Right ventricle myocardium superior (tissue), 1 donor: ENCODE measurements at places on chromosomes 11 and 22. TPM values are rescaled to one million over a fixed set of nuclear protein-coding genes. Genes with fewer than 3 reads are reported as not detected.
A peak's percentile ranks its signal among the peaks of the same experiment; 100 is the strongest.

DNA sequence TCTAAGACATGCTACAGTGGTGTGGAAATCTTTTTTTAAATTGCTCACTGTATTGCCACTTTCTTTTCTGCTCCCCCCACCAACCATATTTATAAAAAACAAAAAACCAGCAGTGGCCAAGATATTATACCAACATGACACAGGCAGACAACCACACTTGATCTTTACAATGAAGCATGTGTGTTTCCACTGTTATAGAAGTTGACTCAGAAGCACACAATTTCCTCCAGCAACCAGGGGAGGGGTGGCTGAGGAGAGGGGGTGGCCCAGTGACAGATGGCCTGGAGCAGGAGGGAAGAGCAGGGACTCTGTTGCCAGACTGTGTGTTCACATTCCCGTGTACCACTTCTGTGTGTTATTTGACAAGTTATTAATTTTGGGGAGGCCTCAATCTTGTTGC is 14.8 kb downstream of the CD59 start:
- DNase-seq = no peak

DNA sequence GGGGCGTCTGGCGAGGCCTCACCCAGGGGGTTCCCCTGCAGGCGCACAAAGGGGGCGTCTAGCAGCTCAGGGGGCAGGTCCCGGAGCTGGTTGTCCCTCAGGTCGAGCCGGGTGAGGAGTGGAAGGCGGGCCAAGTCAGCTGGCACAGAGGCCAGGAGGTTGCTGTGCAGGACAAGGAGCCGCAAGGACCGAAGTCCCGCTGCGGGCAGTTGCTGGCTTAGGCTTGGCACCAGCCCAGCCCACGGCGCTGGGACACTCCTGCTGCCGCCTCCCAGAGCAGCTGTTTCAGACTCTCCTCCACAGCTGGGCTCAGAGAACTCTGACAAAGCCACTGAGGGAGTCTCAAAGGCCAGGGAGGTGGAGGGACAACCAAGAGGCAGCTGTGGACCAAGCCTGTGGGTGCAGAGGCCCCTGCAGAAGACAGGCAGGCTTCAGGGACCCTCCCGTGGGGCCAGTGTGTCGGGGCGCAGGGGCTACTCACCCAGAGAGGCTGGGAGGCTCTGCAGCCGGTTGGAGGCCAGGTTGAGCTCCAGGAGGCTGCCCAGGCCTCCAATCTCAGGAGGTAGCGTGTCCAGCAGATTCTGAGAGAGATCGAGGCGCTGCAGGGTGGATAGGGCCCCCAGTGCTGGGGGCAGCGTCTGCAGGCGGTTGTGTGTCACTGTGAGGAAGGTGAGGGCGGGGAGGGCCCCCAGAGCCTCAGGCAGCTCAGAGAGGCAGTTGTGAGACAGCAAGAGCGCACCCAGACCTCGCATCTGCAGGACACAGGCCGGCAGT is 2.2 kb downstream of the PIDD1 start:
- DNase-seq = no peak

DNA sequence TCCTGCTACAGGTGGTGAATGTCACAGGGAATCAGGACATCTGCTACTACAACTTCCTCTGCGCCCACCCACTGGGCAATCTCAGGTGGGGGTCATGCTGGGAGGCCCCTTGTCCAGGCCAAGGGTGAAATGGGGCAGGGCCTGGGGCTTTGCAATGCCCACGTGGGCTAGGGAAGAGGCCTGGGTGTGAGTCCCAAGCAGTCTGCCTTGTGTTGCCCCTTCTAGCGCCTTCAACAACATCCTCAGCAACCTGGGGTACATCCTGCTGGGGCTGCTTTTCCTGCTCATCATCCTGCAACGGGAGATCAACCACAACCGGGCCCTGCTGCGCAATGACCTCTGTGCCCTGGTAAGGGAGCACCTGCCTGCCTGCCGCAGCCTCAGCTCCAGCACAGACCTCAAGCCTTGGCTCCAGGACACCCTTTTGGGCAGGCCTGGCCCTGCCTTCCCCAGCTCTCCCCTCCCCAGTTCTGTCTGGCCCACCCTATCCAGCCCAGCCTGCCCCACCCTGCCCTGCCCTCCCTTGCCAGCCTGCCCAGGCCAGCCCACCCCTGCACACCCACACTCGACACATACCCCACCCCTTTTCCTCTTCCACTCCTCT is 9.1 kb upstream of the TAGLN start:
- DNase-seq = no peak

- DNase-seq = no peak
Observed at GRCh38 chr11:48002561-48002960, 22.2 kb downstream of the PTPRJ start.

DNA sequence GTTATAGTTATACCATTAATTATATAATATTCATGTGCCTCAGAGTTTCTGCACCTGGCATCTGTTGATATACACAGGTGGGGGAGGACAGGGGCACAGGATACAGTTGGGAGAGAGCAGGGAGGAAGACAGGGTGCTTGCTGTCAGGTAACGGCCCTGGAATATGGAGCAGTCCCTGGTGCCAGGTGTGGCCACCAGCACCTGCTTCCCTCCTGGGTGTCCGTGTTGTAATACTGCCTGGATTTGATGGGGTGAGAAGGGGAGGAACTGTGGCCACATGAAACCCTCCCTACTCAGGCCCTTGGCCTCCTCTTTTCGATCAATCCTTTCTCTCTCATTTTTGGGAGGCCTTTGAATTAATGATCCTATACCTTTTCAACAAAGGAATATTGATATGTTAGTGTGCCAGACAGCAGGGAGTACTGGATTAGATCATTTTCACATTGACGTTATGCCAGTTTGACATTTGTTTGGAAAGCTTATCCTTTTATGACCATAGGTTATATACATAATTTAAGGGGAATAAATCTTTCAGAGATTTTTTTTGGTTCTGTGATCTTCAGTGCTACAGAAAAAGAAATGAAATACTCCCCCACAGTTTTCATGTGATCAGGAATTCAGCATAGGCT is 88.6 kb downstream of the TEAD1 start:
- no peak for DNase-seq

DNA sequence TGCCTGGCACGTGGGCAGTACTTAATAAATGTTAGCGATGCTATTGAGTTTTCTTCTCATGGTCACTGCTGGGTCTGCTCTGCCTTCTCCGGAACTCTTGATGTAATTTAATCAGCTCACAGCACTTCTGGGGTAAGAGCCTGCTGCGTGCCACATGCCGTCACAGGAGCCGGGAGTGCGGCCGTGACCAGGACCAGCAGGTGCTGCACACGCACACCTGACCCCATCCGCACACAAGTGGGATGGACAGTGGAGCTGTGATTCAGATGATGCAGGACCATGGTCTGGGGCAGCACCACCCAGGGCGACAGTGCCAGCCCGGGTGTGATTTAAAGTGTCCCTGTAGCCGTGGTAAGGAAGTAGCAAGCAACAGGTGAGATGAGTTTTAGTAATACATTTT is 61.2 kb downstream of the TBC1D22A start:
- no peak for DNase-seq

- DNase-seq = no peak
Observed at GRCh38 chr22:37459206-37459605, 27.0 kb downstream of the MFNG start.

GRCh38 chr11:34586488-34587281 is 34.2 kb upstream of the EHF start:
- peak; percentile 37 for DNase-seq

DNA sequence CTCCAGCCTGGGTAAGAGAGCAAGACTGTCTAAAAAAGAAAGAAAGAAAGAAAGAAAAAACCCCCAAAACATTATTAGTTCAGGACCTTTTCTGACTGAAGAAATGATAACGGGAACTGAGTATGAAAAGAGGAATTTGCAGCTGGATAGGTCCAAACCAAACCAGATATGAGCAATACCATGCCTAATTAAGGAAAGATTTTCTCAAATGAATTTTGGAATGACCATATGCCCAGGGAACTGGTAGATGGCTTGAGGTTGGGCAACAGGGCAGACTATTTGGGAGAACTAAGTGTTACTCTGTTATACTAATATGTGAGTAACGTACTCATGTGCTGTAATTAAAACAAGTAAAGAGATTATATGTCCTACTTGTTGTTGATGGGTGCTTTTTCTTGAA is 186.1 kb downstream of the TMEM135 start:
- DNase-seq = no peak

GRCh38 chr11:110077346-110077745 is 15.8 kb upstream of the ZC3H12C start:
- no peak for DNase-seq

Gene TMEM121B
- total RNA-seq = 1.9 TPM

DNA sequence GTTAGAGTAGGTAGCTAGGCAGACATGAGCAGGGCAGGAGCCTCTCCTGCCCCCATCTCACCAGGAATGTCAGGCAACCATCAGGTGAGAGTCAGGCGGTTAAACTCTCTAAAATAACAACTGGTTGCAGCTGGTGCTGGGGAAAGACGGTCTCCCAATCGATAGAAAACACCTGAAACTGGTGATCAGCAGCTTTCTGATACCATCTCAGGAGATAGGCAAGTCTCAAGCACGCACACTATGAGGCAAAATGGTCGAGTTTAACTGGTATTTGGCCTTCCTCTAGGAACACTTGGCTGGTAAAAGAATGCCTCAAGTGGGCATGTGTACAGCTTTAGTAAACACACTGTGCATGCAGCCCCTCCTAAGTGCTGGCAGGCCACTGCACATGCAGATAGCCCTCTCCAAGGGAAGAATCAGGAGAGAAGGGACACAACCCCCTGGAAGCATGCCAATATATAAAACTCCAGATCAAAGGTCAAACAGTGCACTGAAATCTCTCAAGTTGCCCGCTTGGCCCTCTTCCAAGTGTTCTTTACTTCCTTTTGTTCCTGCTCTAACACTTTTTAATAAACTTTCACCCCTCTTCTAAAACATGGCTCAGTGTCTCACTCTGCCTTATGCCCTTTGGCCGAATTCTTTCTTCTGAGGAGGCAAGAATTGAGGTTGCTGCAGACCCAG is 88.7 kb downstream of the USP35 start:
- DNase-seq = no peak

Gene YPEL1
- 3.1 TPM for total RNA-seq

Gene KCTD14
- total RNA-seq = not detected

DNA sequence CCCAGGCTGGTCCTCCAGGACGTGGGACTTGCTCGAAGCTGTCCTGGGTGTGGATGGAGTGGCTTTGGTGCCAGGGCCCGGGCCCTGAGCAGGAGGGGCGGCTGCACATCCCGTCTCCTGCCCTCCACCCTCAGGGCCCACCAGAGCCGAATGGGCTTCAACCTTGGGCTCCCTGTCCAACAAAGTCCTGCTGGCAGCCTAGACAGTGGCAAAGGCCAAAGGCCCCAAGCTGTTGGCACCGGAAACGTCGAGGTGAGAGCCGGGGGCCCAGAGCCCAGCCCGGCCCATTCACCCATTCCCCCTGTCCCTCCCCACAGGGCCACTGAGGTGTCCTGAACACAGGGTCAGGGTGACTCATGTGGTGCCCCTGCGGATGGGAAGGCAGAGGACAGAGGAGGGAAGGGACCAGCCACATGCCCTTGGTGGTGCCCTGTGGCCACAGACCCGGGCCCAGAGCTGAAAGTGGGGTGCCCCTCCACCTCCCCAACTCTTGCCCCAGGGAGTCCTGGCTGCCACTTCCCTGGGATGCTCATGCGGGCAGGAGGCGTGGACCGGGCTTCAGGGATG is 9.1 kb downstream of the TSPAN32 start:
- DNase-seq = peak; percentile 24

Gene CAPN5
- 2.6 TPM for total RNA-seq

DNA sequence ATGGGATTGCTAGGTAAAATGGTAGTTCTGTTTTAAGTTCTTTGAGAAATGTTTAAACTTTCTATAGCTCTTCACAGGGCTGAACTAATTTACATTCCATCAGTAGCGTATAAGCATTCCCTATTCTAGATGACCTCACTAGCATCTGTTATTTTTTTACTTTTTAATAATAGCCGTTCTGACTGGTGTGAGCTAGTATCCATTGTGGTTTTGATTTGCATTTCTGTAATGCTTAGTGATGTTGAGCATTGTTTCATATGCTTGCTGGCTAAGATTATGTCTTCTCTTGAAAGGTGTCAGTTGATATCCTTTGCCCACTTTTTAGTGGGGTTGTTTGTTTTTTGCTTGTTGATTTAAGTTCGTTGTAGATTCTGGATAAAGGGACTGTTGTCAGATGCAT is 35.9 kb downstream of the MMP27 start:
- no peak for DNase-seq

DNA sequence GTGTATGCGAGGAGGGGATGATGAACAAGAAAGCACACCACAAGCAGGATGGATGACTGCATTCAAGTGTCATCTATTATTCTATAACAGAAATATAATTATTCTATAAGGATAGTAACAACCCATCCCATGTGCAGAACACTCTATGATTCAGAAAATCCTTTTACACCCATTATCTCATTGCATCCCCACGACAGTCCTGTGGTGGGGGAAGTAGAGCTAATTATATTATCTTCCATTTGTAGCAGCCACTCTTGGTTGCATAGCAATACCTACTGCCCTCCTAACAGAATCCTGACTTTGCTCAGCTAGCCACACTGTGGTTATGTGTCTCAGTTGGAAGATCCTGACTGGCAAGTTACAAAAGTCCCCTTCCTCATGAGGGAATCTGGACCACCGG is 406.5 kb upstream of the NARS2 start:
- no peak for DNase-seq

DNA sequence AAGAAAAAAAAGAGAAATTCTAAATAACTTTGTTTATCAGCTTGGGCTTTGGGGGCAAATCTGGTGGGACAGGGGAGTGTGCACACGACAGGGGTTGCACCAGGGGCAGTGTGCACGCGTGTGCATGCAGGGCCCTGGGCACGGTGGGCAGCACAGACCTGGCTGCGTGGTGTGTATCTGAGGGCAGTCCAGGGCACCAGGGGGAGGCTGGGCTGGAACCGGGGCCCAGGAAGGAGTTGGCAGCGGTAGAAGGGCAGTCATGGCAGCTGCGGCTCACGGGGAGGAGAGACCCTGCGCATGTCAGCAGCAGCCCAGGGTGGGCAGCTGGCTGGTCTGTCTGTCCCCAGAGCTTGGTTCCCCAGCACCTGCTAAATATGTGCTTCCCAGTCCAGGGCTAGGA is 4.3 kb downstream of the KRTAP5-5 start:
- no peak for DNase-seq

Gene CFAP300
- total RNA-seq = 0.38 TPM

Gene PNPLA5
- not detected for total RNA-seq

Gene SLC22A9
- total RNA-seq = not detected
